ENCODE measurements at places on chromosomes 2 and 18.

- no peak for DNase-seq
These were observed 74.8 kb upstream of the GLS start for GRCh38 chr2:190805843-190806242.

DNA sequence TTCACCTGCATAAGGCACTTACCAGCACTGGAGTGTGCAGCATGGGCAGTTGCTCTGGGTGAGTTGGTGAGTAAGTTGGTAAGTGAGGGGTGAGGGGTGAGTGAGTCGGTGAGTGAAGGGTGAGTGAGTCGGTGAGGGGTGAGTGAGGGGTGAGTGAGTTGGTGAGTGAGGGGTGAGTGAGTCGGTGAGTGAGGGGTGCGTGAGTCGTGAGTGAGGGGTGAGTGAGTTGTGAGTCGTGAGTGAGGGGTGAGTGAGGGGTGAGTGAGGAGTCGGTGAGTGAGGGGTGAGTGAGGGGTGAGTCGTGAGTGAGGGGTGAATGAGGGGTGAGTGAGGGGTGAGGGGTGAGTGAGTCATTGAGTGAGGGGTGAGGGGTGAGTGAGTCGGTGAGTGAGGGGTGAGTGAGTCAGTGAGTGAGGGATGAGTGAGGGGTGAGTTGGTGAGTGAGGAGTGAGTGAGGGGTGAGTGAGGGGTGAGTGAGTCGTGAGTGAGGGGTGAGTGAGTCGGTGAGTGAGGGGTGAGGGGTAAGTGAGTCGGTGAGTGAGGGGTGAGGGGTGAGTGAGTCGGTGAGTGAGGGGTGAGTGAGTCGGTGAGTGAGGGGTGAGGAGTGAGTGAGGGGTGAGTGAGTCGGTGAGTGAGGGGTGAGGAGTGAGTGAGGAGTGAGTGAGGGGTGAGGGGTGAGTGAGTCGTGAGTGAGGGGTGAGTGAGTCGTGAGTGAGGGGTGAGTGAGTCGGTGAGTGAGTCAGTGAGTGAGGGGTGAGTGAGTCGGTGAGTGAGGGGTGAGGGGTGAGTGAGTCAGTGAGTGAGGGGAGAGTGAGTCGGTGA is 17.1 kb downstream of the THAP4 start:
- no peak for DNase-seq

DNA sequence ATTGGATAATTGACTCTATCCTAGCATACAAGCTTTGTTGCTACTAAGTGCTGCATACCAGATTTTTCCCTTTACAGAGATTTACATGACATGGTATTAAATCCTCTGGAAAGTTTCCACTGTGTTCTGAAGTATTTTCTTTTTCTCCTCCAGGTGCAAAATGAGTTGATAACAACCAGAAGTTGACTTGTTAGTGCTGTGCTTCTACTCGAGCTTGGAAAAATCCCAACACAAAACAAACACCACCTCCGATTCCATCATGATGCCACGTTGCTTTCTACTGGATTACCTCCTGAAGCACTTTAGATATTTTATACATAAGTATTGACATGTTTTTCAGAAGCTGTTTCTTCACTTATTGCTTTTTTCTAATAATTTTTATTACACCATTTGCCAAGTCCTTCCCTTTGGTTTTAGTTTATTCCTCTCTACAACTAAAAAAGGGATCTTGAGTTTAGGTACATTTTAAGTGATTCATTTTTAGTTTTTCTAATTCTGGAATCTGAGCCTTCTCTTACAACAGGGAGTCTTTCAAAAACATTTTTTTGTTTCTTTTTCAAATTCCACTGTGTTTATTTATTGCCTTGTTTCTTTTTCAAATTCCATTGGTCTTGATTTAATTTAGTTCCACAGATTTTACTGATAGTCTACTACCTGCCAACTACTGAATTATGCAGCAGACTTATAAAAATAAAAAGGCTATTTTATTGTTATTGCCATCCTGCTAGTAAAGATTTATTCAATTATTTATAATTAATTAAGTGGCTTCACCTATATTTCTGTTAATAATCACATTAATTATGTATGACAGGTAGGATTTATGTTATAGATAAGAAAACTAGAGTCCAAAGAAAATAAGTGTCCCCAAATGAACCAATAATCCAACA is 143.4 kb downstream of the PPP1R1C start:
- DNase-seq = no peak

DNA sequence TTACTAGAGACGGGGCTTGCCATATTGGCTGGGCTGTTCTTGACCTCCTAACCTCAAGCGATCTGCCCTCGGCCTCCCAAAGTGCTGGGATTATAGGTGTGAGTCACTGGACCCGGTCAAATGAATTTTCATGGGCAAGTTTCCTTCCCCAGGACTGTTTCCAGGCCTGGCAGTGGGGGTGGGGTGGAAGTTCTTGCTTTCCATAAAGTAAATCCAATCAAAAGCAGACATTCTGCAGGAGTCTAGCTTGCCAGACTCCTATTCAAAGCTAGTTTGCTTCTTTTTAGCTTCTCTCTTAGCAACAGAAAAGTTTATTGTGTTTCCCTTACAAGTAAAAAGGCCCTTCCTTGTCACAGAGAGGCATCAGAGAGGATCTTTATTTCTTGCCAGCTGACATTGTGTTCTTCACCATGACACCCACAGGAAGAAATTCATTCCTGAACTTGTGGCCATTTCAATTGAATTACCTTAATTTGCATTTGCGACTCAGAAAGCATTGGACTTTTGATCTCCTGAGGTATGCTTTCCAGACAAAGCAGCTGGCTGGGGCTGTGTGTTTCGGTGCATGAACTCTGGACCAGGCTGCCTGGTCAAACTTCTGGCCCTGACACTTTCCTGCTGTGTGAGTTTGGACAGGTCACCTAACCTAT is 37.9 kb downstream of the LYPD1 start:
- no peak for DNase-seq

DNA sequence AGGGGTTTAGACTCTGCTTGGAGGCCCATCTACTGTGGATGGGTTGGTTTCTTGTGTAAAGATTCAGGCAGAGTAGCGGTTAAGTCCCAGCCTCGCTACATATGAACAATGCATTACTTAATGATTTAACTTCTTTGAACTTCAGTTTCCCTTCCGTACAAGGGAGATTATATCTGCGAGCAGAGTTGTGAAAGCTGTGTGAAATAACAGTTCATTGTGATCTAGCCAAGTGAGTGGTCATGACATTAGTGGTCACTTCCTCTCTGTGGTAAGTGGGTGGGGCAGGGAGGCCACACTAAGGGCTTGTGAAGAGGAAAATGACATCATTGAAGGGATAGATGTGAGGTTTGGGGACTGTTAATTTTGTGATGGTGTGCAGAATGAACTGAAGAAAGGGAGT is 14.1 kb upstream of the MEX3C start:
- peak; percentile 97 for DNase-seq

- DNase-seq = no peak
These were observed 68.4 kb upstream of the PPP1CB start for GRCh38 chr2:28683100-28683706.

- no peak for DNase-seq
These were observed 10.6 kb downstream of the ZFP36L2 start for GRCh38 chr2:43215673-43216255.

GRCh38 chr18:62400916-62401315 is 75.8 kb downstream of the TNFRSF11A start:
- DNase-seq = no peak

- peak; percentile 64 for DNase-seq
These were observed 88.4 kb downstream of the PMAIP1 start for GRCh38 chr18:59988098-59988706.

DNA sequence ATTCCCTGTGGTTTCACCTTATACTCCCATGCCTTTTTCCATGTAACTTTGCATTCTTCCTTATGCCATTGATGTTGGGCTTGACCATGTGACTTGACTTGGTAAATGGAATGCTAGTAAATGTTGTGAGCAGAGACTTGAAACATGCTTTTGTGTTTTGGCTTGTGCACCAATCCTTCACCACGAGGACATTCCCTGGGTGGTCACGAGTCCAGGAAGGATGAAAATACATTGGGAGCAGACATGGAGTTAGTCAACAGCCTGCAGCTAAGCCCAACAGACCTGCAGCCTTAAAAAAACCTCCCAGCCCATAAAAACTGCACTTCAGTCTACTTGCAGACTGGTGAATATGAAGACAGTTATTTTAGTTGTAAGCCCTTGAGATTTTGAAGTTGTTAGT is 116.5 kb upstream of the SPATS2L start:
- DNase-seq = no peak

GRCh38 chr2:118279005-118279404 is 190.7 kb downstream of the INSIG2 start:
- DNase-seq = no peak

- DNase-seq = no peak
These were observed 35.0 kb downstream of the NEDD4L start for GRCh38 chr18:58078889-58079573.

Measured in AML-193 (cell line).